ENCODE measurements at places on chromosomes 4 and X.
A peak's percentile ranks its signal among the peaks of the same experiment; 100 is the strongest.

DNA sequence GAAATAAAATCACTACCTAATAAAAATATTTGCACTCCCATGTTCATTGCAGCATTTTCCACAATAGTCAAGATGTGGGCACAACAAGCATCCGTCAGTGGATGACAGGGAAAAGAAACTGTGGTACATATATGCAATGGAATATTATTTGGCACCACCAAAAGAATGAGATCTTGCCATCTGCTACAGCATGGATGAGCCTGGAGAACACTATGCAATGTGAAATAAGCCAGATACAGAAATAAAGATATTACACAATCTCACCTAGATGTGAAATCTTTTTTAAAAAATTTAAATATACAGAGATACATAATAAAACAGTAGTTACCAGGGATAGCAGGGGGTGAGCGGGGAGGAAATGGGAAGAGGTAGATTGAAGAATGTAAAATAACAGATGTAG lies 44.8 kb downstream of the LDB2 start:
- no peak for DNase-seq

GRCh38 chrX:19194285-19195242 lies 72.3 kb upstream of the ADGRG2 start:
- no peak for DNase-seq

- DNase-seq, result no peak
Measured at GRCh38 chr4:149708513-149709130, 107.0 kb downstream of the IQCM start.

- peak; percentile 10 for DNase-seq
Measured at GRCh38 chr4:39655876-39656275, 17.2 kb upstream of the SMIM14 start.

DNA sequence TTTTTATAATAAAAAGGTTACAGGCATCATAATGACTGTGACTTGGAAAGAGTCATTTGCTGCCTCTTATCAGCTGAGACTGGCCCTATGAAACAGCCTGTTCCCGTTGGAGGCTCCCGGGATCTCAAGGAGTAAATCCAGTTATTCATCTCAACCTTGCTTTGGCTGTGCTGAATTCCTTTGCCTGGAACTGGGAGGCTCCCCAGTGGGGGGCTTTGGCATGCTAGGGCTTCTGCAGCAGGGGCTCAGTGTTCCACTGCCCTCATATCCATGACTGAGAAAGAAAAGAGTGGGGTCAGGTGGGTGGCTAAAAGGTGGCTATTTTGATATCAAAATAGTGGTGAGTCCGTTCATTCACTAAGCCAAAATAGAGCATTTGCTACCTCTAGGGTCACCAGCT lies 71.2 kb downstream of the TRPC5 start:
- DNase-seq, result no peak

- no peak for DNase-seq
Measured at GRCh38 chr4:11489453-11490083, 60.9 kb upstream of the HS3ST1 start.

- no peak for DNase-seq
Measured at GRCh38 chr4:151988591-151988990, 227.8 kb upstream of the GATB start.

DNA sequence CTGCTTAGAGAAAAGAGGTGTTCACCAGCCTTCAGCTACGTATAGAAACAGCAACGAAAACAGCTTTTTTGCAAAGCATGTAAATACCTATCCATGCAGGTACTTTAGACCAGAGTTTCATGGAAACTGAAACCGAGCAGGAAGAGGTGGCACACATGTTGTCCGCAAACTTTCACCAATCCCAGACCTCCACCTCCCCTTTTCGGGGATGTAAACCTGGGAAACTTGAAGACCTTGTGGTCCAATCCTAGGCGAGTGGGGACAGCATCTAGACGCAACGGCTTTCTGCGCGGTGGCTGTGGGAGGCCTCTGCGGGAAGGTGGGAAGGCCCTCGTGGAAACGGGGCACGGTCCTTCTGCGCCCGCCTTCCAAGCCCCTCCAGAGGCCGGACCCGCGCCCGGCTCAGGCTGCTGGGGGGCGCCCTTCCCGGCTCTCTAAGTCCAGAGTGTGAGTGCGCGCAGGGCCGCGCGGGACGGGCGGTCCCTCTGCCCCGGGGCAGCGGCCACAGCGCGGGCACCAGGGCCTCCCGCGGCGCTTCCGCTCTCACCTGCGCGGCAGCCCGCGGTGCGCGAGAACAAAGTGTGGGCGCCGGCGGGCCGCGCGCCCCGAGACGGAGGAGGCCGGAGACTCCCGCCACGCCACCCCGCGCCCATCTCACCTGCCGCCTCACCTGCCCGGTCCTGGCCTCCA lies 830 bp upstream of the SHROOM2 start:
- no peak for DNase-seq

- DNase-seq, result no peak
Measured at GRCh38 chr4:45438047-45438446, 685.8 kb downstream of the GABRG1 start.

DNA sequence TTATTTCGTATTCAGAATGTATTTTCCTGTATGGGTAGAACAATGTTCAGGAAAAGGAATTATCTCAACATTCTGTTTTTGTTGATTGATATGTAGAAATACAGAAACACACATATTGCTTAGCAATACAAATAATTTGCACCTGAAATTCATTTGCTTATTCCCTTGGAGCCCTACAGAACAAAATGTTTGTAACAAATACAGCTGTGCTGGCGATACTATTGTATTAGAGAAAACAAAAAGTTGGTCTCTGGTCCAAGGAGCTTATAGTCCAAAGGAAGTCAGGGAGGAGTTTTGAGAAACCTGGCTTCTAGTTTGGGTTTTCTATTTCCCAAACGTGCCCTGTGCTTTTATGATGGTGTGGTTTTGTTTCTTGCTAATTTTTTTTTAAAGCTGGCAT lies 37.8 kb upstream of the CAPN6 start:
- no peak for DNase-seq

GRCh38 chrX:44784241-44784640 lies 59.6 kb upstream of the DUSP21 start:
- DNase-seq, result no peak

- DNase-seq, result no peak
Measured at GRCh38 chr4:107993969-107994368, 4.3 kb downstream of the HADH start.

- no peak for DNase-seq
Measured at GRCh38 chr4:142331132-142331531, 515.0 kb downstream of the INPP4B start.

- DNase-seq, result no peak
Measured at GRCh38 chr4:4852591-4853362, 6.7 kb upstream of the MSX1 start.

- DNase-seq, result no peak
Measured at GRCh38 chrX:69158166-69158980, 6.9 kb downstream of the PJA1 start.

- DNase-seq, result no peak
Measured at GRCh38 chr4:114780205-114780604, 181.6 kb downstream of the UGT8 start.

DNA sequence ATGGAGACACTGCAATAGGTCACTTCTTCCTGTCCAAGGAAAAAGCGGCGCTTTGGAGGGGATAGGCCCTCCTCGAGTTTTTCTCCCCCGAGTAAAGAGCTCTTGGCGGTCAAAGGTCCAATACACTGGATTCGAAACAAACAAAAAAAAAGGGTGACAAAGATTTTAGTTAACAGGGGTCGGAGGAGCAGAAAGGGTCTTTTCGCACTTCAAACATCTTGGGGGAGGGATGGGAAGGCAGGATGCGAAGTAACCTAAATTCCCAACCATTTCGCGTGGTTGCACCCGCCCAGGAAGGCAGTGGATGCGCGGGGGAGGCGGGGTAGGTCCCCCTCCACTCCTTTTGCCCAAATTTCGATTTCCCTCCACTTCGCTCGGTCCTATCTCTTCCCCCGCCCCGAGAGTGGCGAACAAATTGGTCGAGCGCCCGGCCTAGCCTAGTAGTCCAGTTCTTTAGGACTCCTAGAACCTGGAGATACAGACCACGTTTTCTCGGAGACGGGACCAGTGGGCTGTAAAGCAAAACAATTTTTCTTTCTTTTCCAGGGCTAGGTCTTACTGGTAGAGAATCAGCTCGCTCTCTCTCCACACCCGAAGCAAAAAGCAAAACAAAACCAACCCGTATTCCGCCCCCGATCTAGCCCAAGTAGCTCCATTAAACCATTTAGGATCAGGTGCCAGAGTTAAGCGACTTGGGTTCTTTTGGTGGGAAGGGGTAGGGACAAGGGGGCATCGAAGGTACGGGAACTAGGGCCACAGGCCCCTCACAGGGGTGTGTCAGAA lies 2.0 kb upstream of the STAG2 start:
- DNase-seq, result no peak

GRCh38 chrX:134885336-134886001 lies 105.3 kb upstream of the SMIM10 start:
- DNase-seq, result no peak

DNA sequence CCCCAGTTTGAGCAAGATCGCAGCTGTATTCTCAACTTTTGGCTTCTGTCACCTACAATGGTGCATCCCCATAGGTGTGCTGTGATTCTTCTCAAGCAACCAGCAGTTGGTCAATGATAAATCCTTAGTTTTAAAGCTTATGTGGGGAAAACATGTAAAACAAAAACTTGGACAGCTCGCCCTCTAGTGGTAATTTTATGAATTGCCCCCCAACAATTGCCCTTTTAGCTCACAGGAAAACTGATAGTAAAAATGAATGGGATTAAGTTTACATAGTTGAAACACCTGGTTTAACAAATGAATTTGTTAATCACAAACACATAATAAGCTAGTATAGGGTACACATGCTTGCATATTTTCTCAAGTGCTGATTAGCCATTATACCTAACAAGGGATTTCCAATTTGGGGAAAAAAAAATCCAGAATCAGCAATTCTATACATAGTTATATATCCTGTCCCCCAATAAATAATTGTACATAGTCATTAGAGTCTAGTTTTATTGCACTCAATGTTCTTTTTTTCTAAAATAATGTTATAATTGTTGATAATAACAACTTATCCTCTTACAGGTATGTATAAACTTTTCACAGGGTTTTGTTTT lies 30.1 kb downstream of the TEX13A start:
- DNase-seq, result no peak

DNA sequence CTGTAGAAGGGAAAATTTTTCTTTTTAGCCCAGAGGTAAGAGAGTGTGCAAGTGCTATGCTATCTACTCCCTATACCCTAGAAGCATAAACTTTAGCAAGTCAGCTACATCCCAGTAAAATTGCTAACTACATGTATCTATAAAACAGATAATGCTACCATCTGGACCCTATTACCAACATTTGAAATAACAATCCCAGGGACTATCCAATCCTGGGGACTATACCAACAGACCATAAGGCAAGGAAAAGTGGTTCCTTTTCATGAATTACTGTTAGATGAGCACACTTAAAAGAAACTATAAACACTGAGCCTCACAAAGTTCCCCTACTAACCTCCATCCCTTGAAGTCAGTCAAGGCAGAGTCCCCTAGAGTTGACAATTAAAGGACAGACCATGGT lies 213.6 kb upstream of the VEGFC start:
- no peak for DNase-seq

DNA sequence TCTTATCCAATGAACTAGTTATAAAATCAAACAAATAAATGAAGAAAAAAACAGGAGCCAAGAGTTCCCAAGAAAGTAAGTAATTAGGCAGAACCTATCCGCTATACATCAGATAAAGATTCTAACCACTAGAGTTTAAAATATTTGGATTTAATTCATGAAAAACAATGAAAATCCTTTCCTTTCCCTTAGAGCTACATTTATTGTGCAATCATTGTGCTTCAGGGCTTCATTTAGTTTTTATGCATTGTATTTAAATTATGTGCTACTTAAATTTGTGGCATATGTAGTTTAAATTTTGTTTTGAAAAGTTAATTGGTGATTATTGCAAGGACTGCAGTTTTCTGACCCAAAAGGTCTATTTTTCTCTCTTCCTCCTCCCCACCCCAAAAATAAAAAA lies 17.9 kb downstream of the GNRHR start:
- DNase-seq, result no peak

GRCh38 chr4:169283114-169283509 lies 12.4 kb upstream of the SH3RF1 start:
- DNase-seq, result no peak

DNA sequence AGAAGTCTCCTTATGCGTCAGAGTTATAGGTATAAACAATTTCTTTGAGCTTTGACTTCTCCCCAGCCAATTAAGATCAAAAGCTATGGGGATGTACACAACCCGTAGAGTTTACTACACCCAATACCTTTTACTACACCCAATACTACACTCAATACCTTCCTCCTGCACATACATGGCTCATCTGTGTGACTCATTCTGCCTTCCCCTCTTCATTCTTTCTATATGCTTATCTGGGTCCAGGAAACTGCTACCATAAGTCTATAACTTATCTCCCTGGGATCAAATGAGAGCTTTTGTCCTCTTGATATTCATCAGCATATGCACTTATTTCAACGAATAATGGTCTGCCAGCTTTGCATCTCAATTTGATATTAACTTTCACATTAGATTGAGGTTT lies 28.2 kb downstream of the ANKRD50 start:
- DNase-seq, result no peak

DNA sequence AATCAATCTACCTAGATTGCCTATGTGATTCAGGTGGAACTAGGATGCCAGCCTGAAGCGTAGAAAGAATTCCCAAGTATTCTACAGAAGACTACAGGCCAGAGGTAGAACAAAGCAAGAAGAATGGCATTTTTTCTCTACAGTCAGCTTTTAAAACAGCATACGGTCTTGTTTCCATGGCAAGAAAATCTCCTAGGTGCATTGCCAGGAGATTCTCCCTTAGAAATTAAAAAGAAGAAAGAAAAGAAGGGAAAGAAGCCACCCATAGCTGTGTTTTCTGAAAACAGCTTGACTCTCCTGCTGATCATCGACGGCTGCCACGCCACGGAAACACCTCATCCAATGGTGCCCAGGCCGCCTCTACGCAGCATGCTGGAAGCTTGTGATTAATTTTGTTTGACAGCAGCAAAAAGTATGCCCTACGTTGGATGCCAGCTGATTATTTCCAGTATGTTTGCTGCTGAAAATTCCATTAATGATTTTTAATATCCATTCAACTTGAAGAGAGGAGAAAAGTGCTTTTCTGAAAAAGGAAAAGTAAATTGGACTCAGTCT lies 24.1 kb downstream of the ANK2 start:
- DNase-seq, result no peak

GRCh38 chr4:146900295-146900694 lies 45.4 kb downstream of the TTC29 start:
- DNase-seq, result no peak

DNA sequence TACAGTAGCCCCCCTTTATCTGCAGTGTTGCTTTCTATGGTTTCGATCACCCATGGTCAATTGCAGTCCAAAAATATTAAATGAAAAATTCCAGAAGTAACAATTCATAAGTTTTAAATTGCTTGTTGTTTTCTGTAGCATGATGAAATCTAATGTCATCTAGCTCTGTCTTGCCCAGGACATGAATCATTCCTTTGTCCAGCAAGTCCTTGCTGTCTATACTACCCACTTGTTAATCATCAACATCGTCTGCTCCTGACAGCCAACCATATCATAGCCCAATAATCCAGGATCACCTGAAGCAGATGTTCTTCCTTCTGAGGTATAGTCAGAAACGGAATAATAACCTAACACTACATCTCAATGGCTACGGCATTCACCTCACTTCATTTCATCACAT lies 79.8 kb downstream of the ADAMTS3 start:
- DNase-seq, result no peak
